Omental fat pad (tissue), 4 donors: ENCODE measurements at places on chromosomes 4 and X.

DNA sequence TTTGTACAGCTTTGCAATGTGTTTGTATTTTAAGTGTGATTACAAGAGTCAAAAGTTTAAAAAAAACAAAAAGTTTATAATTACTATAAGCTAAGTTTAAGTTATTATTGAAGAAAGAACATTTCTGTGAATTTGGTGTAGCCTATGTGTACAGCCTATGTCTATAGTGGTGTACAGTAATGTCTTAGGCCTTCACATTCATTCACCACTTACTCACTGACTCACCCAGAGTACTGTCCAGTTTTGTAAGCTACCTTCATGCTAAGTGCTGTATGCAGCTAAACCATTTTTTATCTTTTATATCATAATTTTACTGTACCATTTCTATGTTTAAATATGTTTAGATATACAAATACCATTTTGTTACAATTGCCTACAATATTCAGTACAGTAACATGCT lies 182.3 kb downstream of the RPA4 start:
- DNase-seq, result no peak

- no peak for DNase-seq
Measured at GRCh38 chrX:114038358-114038757, 545.5 kb upstream of the HTR2C start.

- no peak for DNase-seq
Measured at GRCh38 chr4:22695917-22696316, 3.2 kb downstream of the GBA3 start.

DNA sequence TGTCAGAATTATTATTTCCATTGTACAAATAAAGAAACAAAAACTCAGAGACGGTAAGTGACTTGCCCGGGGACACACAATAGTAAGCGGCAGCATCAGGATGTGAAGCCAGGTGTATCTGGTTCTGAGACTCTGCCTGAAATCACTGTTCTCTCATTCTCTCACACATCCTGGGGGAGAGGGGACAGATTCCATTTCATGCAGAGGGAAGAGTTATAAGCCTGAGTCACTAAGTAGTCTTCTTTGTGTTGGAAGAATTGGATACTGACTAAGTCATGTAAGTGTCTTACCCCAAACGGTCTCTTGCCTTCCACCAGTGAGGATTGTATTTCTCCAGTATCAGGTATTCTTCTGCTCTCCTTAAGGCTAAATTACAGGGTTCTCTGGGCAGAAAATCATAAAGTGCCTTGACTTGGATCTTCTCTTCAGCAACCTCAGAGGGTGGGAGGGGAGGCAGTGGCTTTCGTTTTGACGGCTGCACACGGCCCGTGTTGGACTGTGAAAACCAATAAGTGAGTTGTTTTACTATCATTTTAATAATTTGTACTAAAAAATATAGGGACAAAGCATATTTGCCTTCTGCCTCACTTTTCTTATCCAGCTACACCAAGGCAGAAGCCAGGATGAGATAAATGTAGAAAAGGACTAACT lies 21.9 kb downstream of the TXK start:
- DNase-seq, result no peak

DNA sequence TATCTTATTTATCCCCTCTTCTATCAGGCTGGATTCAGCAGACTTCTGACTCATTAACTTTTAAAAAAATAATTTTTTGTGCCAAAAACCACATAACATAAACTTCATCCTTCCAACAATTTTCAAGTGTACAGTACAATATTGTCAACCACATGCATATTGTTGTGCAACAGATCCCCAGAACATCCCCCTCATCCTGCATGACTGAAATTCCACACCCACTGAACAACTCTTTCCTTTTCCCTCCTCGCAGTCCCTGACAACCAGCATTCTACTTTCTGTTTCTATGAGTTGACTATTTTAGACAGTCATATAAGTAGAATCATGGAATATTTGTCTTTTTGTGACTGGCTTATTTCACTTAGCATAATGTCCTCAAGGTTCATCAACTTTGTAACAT lies 2.2 kb upstream of the MID2 start:
- no peak for DNase-seq

- DNase-seq, result no peak
Measured at GRCh38 chr4:97305351-97305750, 837.9 kb downstream of the STPG2 start.

- DNase-seq, result no peak
Measured at GRCh38 chr4:81494031-81494431, 22.3 kb upstream of the RASGEF1B start.

GRCh38 chrX:39852491-39852890 lies 245.3 kb downstream of the BCOR start:
- DNase-seq, result no peak

GRCh38 chr4:112509243-112510141 lies 6.5 kb downstream of the NEUROG2 start:
- no peak for DNase-seq

GRCh38 chr4:99205153-99205979 lies 13.7 kb downstream of the ADH6 start:
- DNase-seq, result no peak

- no peak for DNase-seq
Measured at GRCh38 chrX:77622233-77622632, 163.8 kb downstream of the ATRX start.

GRCh38 chr4:27484216-27484615 lies 623.6 kb downstream of the STIM2 start:
- no peak for DNase-seq

GRCh38 chrX:72358313-72358712 lies 52.6 kb upstream of the CITED1 start:
- no peak for DNase-seq

DNA sequence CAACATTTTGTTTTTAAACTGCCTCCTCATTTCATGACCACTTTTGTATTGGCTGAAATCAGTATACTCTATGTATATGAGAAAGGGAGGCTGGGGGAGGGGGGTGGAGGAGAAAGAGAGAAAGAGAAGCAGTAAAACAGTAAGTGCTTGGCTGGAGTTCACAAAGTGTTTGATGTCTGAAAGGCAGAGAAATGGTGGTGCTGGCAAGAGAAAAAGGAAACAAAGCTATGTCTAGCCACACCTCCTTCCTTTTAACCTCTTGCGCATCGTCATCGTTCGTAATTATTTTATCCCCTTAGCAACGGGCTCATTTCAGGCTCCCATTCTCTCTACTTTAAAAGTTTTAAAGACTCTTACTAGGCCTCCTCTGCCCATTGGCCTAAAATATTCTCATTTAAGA lies 25.6 kb downstream of the RPA4 start:
- no peak for DNase-seq
